Smooth muscle cell of the brain vasculature (primary cell): ENCODE measurements at places on chromosomes 2 and 18.

DNA sequence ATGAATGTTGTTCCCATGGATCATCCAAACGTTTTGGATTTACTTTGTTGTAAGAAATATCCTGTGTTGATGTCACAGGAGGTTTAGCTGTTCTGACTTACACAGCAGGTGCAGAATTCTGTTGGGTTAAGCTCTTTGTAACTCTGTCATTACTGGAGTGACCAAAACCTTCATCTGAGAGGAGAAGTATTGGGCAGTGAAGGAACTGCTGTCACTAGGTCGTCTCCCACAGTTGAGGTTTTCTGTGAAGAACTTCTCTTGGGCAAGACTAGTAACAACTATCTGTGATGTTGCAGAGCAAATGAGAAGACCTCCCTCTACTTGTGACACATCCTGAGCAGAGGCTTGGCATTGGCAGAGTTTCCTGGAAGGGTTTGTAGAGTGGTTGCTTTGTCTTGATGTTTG is 2.9 kb downstream of the SPTBN1 start:
- DNase-seq: no peak

DNA sequence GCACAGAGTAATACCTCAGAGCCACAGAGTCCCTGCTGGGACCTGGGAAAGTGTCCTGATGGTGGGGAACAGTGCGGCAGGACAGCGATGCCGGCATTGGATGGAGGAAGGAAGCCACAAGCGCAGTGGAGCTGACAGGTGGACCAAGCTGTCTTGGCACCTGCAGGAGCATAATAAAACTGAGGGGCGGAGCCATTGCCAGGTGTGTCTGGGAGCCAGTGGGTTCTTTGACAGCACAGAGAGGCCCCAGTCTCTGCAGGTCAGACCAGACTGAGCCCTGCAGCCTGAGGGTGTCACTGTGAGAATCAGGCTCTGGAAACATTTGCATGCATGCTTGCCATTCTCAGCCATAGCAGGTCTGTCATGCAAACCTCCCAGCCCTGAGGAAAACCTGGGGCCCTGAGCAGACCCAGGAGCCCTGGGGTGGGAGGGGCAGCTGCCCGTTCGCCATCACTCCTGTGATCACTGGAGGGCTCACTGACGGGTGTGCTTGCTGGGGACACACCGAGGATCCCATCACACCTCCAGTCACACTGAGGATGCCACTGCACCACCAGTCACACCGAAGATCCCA is 210.5 kb upstream of the HDAC4 start:
- no peak for DNase-seq

- no peak for DNase-seq
Measured at GRCh38 chr2:200860092-200860795, 4.2 kb downstream of the CLK1 start.

DNA sequence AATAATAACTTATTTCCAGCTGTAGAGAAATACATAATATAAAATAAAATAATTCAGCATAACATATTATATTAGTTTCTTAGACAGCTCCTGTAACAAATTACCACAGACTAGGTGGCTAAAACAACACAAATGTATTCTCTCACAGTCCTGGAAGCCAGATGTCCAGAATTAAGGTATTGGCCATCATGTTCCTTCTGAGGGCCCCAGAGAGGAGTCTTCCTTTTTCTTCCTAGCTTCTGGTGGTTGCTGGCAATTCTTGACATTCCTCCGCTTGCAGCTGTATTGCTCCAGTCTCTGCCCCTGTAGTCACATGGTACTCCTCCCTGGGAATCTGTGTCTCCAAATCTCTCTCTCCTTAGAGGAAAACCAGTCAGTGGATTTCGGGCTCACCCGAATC is 146.8 kb downstream of the RBM43 start:
- no peak for DNase-seq

DNA sequence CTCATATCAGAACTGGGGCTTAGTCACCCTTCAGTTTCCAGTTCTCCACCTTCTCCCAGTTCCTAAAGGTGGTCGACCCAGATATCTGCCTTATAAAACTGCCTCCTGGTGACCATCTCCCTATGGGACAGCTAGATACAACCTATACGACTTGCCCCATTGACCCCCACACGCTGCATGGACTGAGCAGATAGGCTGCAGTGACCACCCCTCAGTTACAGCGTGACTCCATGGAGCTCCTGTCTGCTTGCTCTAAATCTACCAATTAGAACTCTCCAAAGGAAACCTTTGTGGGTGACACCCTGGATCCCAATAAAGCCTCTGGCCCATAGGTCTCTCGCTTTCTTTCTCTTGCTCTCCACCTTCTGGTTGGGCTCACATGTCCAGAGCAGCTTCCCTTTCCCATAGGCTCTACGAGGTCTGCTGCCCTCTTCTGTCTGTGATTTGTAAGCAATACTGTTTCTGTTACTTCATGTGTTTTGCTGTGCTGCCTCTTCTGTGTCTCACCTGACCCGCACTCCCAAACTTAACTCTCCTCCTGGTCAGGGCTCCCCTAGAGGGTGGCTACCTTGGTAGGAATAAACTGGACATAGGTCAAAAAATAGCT is 971.3 kb upstream of the FAM98A start:
- DNase-seq: no peak

DNA sequence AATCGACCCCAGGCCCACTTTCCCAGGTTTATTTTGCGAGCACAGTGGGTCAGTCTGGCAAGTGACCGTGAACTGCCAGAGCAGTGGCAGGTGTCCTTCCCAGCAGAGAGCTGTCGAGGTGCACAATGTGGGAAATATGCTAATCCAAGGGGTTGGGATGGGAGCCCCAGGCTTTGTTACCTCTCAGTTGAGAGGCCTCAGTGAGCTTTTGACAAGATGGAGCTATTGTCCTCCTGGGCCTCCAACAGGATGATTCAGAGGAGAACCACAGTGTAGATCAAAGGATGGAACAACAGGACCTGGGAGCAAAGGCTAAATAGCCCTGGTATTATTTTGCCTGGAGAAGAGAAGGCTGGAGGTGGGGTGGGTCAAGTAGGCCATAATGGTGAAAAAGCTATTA is 150.8 kb downstream of the NCKAP5 start:
- DNase-seq: no peak

- DNase-seq: peak; percentile 32
Measured at GRCh38 chr2:195532628-195533271, 124.3 kb upstream of the SLC39A10 start.

GRCh38 chr2:20569464-20570223 is 81.3 kb downstream of the HS1BP3 start:
- no peak for DNase-seq

DNA sequence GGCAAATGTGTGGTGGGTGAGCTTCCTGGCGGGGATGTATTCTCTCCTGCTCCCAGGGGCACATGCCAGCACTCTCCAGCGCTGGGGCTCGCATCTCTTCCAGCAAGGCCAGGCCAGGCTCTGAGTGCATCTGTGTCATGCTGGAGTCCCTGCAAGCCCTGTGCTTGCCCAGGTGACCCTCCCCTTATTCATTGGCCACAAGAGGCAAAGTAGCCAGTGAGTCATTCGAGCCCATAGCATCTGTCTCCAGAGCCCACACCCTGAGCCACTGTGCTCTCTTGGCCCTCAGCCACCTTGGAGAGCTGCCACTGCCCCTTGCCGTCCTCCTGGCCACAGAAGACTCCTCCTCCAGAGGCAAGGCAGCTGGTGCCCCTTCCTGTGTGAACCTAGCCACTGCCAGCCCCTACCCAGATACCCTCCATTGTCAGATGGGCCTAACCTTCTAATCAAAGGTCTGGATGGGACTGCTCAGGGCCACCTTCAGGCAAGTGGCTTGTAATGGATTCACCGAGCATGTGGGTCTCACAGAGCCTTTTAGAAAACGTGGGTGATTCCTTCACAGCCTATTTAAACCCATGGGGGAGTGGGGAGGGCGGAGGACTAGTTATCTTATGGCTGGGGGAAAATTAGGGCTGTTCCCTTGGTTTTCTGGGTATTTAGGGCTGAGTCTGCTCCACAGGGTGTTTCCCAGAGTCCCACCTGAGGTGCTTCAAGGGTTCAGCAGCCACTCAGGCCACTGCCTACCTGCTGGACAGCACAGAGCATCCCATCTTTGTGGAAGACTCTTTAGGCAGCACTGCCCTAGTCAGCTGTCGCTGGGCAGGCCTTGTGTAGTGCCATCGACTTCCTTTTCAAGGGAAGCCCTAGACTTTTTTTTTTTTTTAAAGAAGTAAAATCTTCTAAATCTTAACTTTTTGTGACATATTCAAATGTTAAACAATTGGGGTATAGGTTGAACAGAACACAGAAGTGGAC is 137.4 kb downstream of the ACOXL start:
- DNase-seq: no peak

- no peak for DNase-seq
Measured at GRCh38 chr2:231397928-231398294, 2.4 kb downstream of the B3GNT7 start.

DNA sequence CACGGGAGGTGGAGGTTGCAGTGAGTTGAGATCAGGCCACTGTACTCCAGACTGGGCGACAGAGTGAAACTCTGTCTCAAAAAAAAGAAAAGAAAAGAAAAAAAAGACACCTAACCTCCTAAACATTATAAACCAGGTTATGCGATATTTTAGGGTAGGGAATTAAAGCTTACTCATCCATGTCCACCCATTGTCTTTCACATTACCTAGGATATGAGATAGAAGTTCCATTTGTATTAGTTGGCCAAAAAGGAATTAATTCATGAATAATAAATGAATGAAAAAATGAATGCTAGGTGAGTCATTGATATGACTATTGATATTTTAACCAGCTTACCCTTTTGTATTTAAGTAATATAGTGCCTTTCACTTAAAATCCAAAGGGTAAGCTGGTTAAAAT is 132.9 kb downstream of the FAM161A start:
- no peak for DNase-seq

DNA sequence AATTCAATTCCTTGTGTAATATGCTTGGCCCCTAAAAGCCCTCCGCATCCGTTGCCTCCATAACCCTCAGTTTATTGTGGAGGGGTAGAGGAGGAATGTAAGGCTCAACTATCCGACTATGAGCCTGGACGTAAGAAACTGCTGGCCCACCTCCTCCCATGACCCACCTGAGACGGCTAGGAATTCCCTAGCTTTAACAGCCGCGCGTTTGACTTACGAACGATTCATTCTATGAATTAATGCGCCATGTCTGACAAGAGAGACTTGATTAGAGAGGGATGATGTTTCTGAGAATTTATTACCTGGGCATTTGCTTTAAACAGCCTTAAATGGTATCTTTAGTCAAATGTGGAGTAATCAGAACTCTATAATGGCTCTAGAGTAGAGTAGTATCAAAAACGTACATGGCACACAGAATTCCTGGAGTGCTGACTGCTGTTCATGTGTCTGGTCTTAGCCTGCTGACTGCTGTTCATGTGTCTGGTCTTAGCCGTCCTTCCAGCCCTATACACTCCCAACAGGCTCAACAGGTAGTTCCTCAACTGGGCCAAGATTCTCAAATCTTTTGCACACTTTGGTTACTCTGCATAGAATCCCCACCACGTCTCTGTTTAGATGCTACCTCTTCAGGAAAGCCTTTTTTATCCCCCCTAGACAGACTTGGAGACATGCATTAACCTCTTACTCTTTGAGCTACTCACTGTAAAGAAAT is 899 bp upstream of the GFPT1 start:
- no peak for DNase-seq

GRCh38 chr2:142165790-142166189 is 35.0 kb upstream of the LRP1B start:
- no peak for DNase-seq

DNA sequence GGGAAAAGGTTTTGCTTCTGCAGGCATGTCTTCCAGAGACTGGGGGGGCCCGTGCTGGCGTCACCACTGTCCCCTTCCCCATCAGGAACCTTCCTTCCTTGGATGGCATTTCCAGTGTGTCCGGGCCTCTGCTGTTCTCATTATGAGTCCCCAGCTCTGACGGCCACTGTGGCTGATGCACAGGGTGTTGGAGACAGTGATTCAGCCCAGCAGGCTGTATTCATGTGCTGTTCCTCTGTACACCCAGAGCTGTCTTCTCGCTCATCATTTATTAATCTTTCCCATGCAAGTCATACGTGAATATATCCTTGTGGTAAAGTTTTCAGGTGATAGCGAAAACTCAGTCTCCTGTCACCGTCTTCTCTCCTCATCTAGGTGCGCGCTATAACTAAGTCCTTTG is 57.7 kb downstream of the ASAP2 start:
- DNase-seq: no peak
